ENCODE measurements at places on chromosomes 4 and X.

- no peak for DNase-seq
These were observed 3.4 kb downstream of the SAT1 start for GRCh38 chrX:23786268-23786815.

DNA sequence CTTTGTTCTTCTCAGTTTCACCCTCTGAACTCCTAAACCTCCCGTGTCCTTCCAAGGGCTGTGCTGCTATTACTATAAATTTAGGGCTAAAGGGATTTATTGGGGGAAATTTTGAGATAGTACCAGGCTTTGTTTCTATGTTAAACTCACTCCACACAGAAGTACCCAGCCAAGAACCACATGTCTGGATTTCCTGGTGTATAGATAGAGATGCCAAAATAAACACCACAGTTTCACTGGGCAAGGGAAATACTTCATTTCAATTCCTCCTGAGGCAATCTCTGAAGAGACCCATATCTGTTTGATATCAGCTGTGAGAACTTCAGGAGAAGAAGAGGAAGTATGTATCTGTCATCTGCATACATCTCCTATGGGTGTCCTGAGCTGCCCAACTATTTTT, 21.7 kb upstream of the CLNK start:
- DNase-seq = no peak

GRCh38 chr4:5824635-5825034, 68.3 kb downstream of the CRMP1 start:
- DNase-seq = no peak

GRCh38 chr4:41009411-41009810, 204.9 kb downstream of the APBB2 start:
- DNase-seq = no peak

Measured in stimulated activated CD4-positive, alpha-beta T cell treated with anti-CD3 and anti-CD28 coated beads, Interleukin-4, amount 100 ng/mL, for 24 hours (primary cell).